Midbrain (tissue), 1 donor: ENCODE measurements at places on chromosomes 1 and 21.

DNA sequence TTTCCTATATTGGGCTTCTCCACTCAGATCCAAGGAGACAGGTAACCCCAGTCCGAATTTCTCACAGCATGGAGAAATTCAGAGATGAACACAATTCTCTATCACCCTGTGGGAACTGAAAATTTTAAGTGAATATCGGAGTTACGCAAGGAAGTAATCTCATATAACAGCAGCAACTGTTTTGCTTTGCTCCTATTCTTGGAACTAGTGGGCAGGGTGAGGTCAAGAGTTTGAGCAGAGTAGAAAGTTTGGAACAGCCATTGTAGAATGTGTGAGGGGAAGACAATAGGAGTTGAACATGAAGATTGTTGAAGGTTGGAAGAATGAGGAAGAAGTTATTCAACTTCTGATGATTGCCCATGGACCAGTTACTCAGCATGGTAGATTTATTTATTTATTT lies 24.3 kb upstream of the SLC35D1 start:
- DNase-seq, result no peak

- DNase-seq, result no peak
These were observed 36.4 kb downstream of the TMED5 start for GRCh38 chr1:93143769-93144168.

DNA sequence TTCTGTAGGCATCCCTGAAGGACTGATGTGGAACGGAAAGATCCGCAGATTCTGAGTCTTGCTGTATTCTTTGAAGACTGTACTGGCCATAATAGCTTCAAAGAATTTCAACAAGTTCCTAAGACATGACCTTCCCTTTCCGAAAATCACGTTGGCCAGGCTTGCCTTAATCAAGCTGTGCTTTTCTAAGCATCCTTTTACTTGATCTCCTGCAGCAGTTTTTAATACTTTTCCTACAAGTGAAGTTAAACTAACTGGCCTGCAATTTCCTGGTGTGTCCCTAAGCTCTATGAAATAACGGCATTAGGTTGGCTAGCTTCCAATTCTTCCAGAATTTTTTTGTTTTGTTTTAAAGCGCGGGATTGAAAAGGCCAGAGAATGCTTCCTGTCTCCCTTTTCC lies 40.3 kb downstream of the SPAG17 start:
- no peak for DNase-seq

DNA sequence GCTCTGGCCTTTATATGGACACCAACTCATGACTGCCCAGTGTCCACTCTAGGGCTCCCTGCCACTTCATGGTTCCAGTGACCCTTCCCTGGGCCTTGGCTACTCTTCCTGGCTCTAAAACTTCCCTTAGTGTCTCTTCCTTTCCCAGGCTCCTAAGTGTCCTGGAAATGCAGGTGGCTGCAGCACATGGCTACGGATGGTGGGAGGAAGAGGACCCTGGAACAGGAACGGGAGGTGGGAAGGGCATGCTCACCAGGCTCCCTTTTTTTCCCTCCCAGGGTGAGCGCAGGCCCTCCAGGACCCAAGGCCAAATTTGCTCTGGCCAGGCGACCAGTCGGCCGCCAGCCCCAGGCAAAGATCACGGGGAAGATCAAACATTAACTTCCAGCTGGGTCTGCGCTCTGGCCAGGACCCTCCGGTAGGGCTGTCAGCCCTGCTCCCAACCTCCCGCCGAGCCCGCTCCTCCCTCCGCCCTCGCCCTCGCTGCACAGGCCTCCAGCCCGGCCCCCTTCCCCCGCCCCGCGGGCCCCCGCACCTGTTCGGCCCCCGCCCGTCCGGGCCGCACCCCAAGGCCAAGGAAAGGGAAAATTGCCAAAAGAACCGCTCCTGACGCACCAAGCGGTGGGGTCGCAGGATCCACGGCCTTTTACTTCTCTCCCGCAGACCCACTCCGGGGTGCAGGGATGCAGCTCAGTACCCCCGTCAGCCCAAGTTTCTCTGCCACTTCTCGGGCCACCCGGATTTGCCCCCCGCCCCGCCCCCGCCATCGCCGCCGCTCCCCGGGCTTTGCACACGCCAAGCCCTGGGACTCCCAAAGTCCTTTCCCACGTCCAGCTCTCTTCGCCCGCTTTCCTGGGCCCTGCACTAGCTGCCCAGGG lies 894 bp downstream of the TCEA3 start:
- DNase-seq, result no peak

DNA sequence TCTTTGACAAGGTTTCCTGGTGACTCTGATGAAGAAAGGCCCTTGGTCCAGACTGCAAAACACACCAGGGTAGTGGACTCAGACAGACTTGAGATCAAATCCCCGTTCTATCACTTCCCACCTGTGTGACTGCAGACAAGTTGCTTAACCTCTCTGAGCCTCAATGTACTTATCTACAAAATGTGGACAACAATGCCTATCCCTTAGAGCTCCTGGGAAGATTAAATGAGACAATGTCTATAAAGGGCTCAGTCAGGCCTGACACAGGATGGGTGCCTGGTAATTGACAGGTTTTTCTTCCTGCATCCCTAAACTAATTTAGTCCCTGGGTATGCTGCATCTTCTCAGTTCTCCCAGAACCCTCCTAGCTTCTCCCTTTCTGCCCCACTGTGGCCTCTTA lies 37.9 kb upstream of the ZBTB40 start:
- no peak for DNase-seq

DNA sequence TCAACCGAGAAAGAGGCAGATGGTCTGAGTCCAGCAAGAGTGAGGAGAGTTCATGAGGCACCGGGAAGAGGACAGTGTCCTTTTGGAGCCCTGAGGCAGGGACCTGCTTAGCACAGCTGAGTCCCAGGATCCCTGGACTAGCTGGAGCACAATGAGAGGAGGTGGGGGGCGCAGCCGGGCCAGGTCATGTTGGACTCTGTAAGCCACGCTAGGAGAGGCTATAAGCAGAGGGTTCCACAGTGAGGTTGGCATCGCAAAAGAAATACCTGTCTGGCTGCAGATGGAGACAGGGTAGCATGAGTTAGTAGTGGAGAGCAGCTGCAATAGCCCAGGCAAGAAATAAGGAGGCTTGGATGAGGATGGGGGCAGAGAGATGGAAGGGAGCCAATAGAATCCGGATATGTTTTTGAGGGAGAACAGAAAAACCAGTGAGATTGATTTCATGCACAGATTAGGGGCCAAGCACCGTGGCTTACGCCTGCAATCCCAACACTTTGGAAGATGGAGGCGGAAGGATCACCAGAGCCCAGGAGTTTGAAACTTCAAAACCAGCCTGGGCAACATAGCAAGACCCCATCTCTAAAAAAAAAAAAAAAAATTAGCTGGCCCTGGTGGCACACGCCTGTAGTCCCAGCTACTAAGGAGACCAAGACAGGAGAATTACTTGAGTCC lies 98.2 kb downstream of the DHRS3 start:
- DNase-seq, result no peak
